ENCODE measurements at places on chromosomes 3 and 15. TPM values are rescaled to one million over a fixed set of nuclear protein-coding genes. Genes with fewer than 3 reads are reported as not detected.

DNA sequence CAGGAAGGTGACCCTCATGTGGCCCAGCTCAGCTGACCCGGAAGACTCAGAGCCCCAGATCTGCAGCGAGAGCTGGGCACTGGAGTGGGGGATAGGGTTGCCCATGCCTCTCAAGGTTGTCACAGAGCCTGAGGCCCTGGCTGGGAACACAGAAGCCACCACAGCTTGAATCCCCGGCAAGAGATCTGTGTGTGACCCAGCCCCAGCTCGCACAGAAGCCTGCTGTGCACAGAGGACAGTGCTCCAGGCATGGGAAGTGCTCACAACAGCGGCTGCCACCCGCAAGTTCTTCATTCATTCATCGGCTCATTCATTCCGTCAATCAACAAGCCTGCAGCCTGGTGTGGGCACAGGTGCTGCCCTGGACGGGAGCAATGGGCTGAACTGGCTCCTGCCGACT lies 36.4 kb downstream of the DNAJB8 start:
- DNase-seq: no peak

DNA sequence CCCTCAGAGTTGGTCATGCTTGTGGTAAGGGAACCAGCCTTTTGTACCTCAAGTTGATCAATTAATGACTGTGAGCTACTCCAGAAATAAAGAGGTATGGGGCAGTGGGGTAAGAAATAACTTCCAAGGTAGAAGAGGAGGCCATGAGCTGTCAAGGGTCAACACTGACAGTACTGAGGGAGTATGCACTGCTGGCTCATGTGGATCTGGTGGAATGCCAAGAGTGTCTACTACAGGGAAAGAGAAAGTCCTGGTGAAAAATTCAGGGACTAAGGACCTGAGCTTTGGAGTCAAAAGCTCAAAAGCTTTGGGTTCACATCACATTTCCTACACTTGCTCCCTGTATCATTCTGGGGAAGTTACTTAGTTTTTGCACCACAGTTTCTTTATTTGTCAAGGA lies 154.9 kb downstream of the SEMA6D start:
- DNase-seq: no peak

- no peak for DNase-seq
Measured at GRCh38 chr3:32200992-32201758, 37.3 kb upstream of the CMTM8 start.

- DNase-seq: no peak
Measured at GRCh38 chr15:88802250-88802990, 816 bp upstream of the ACAN start.

DNA sequence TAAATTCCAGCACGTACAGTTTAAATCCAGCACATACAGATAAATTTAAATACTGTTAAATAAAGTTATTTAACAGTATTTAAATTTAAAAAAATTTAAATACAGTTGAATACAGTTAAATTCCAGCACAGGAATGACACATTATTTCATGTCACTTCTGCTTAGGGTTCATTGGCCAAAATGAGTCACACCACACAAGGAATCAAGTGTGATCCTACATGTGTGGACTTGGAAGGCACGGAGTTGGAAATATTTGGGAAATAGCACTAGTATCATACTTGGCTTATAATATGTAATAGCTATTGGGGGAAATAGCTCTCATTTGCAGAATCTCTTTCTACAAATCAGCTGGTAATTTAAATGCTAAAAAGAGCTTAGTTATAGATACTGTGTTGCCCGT lies 10.6 kb downstream of the RAB7A start:
- DNase-seq: no peak

- DNase-seq: no peak
Measured at GRCh38 chr3:128803307-128803706, 76.1 kb upstream of the ACAD9 start.

DNA sequence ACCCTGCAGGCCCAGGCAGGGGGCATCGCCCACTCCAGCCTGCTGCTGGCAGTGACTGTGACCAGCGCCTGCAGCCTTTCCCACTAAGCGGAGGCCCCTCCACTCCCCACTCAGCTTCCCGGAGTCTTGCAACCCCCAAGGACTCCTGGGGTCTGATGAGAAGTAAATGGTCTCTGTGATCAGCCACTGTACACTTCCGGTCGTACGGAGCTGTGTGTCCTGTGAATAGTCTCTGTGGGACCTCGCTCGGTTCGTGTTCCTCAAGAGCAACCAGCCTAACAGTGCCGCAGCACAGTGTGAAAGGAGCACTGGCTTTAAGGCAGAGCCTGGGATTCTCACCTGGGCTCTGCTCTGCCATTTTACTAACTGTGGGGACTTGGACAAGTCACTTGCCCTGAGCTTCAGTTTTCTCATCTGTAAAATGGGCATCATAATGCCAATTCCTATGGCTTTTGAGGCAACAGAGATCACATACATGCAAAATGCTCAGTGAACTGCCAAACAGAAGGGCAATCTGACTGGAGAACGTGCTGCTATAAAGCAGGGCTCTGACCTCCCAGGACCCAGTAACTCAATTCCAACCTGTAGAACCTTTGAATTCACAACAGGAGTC lies 26.7 kb downstream of the TMEM43 start:
- DNase-seq: no peak

- DNase-seq: no peak
Measured at GRCh38 chr15:74283368-74283767, 47.2 kb downstream of the CCDC33 start.

- no peak for DNase-seq
Measured at GRCh38 chr3:74621581-74621980, 7.1 kb upstream of the CNTN3 start.

DNA sequence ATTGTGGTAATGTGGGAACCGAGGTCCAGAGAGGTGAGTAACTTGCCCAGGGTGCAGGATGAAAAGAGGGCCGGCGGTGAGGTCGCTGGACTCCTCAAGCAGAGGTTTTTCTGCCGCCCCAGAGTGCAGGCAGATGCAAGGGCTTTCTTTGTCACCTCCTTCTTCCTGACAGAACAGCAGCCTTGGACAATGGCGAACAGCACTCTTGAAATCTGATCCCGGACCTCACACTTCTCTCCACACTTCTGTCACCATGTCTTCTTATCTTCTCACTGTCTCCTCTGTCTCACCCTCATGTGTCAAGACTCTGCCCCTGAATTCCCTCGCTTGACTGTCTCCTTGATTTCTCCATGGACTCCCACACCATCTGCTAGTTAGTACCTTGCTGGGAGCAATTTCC lies 15.4 kb upstream of the VPS8 start:
- no peak for DNase-seq

DNA sequence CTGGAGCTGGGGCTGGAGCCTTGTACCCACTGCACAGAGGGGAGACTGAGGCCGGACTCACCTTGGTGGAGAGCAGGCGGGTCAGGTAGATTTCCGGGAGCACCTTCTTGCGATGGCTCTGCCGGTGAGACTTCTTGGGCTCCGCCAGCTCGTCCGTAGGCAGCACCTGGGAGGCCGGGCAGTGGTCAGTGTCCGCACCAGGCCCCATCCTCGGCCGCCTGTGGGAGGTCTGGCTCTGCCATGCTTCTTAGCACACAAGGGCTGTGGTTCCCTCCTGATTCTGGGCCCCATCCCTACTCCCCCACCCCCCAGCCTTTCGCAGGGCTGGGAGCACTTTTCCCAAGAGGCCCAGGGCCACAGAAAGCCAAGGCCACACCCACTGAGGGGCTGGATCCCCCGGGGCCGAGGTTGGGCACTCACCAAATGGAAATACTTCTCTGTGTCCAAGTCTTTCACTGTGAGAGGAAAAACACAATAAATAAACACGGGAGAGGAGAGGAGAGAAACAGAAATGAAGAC lies 17.4 kb downstream of the H1-8 start:
- no peak for DNase-seq

GRCh38 chr3:4583416-4583815 lies 90.3 kb downstream of the ITPR1 start:
- no peak for DNase-seq

- DNase-seq: no peak
Measured at GRCh38 chr15:88906551-88906950, 6.6 kb downstream of the MFGE8 start.

- DNase-seq: no peak
Measured at GRCh38 chr3:173529062-173529711, 131.6 kb downstream of the NLGN1 start.

GRCh38 chr15:63514531-63514943 lies 10.1 kb downstream of the USP3 start:
- no peak for DNase-seq

DNA sequence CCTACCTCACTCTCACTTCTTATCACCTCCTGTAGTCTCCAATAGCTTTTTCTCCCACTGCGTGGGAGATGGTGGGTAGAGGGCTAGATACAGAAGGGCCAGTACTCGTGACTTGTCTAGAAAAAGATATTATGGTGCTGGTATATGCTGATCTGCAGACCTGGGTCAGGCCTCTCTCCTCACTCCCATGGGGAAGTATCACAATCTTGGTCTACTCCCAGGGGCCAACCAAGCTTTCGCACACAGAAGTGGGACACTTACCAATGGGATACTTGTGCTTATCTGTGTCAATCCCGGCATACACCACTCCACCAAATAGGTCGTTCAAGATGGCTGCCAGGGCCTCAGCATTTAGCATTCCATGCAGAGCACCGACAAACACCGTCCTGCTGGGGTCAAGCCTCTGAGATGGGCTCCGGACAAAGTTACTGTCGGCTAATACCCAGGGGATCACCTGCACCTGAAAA lies 9.0 kb upstream of the RPS17 start:
- no peak for DNase-seq

DNA sequence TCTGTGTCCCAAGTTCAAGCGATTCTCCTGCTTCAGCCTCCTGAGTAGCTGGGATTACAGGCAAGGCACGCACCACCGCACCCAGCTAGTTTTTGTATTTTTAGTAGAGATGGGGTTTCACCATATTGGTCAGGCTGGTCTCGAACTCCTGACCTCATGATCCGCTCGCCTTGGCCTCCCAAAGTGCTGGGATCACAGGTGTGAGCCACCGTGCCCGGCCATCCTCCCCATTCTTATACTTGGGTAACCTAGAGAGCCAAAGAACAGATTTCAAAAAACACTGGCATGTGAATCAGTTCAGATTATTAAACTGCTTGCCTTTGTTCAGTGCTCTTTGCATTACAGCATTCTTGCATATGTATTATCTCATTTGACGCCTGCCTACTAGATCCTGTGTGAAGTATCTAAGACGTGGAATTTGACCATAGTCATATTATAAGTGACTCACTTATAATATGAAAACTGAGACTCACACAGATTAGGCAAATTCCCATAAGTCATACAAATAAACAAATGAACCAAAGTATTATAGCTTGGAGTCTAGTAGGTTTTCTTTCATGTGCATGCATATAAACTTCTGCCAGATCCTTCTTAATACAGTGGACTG lies 123.5 kb downstream of the UNC13C start:
- no peak for DNase-seq

DNA sequence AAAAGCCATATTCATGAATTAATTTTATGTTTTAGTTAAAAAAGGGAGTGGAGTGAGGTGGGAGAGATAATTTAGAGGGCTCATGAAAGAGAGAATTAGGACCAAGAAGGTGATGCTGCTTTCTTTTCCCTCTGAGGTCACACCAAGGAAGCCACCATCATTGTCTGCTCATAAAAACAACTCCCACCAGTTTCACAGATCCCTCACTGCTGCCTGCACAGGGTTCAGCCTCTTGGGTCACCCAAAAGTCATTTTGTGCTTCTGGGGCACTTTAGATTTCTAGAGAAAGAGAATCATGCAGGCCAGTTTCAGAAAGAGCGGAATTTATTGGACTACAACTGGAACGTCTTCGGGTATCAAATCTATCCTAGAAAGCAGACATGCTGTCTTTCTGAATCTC lies 241.4 kb upstream of the EOMES start:
- no peak for DNase-seq

GRCh38 chr15:94620632-94621031 lies 389.3 kb downstream of the MCTP2 start:
- DNase-seq: no peak

- DNase-seq: no peak
Measured at GRCh38 chr3:168049367-168049974, 46.3 kb downstream of the GOLIM4 start.

DNA sequence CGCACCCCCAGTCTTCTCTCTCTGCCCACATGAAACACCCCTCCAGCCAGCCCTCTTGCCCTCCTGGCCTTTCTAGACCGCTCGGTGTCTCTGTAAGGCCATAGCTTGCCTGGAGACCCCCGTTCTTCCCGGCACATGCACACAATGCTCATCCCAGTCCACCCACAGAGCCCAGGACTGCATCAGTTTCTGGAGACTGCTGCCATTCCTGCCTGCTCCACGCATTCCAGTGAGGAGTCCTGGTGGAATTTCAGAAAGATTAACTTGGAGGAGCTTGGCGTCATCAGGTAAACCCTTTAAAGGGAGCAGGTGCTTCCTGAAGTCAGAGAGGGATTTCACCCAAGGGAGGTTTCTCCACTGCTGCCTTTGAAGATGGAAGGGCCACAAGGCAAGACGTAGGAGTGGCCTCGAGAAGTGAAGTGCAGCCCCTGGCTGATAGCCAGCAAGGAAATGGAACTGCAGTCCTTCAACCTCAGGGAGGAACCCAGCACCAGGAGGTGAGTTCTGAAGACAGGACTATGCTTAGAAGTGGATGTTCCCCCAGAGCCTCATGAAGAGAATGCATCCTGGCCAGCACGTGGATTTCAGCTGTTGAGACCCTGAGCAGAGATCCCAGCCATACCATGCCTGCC lies 19.2 kb downstream of the SLC41A3 start:
- no peak for DNase-seq

DNA sequence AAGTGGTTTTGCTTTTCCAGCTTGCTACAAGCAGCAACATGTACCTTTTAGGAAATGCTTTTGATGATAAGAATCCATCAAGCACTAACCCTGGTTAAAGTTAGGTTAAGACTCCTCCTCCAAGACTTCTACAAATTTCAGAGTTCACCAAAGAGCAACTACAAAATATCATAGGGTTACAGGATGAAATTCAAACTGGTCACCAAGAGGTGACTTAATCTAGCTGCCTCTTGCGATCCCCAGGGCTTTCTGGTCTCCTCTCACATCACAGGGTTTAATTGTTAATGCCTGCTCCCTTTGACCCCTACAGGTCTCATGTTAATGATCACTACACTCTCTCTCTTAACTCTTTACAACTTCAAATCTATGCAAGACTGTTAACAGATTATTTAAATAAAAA lies 66.5 kb downstream of the DPH6 start:
- DNase-seq: no peak

- no peak for DNase-seq
Measured at GRCh38 chr15:88303395-88303794, 46.9 kb upstream of the NTRK3 start.

SERINC4 gene
- total RNA-seq: 0.28 TPM

MEIS2 gene
- total RNA-seq: not detected

ISL2 gene
- 1.4 TPM for total RNA-seq

P3H2 gene
- total RNA-seq: not detected

SCAMP5 gene
- total RNA-seq: 0.89 TPM

ZBBX gene
- total RNA-seq: not detected

TLR9 gene
- 0.32 TPM for total RNA-seq

EXD1 gene
- total RNA-seq: not detected

FURIN gene
- 564 TPM for total RNA-seq

NDUFB5 gene
- total RNA-seq: 91.6 TPM

CPEB1 gene
- not detected for total RNA-seq

ARHGEF26 gene
- total RNA-seq: 0.18 TPM

FANCD2OS gene
- total RNA-seq: not detected

CGNL1 gene
- total RNA-seq: not detected

TMOD2 gene
- 1.7 TPM for total RNA-seq

ALS2CL gene
- total RNA-seq: 0.44 TPM

RHOV gene
- 0.80 TPM for total RNA-seq

Measured in activated T-helper 2 cell treated with anti-CD3 and anti-CD28 coated beads, Interferon-gamma antibody, Interleukin-2, Interleukin-4, amounts not matched to agents 10 μg/mL and 5 μg/mL and 100 μg/mL, durations not matched to agents 14 hours and 24 hours and 36 hours (primary cell).